ENCODE measurements at places on chromosomes 1 and 21.

- no peak for DNase-seq
These were observed 24.8 kb downstream of the CD101 start for GRCh38 chr1:117026361-117026760.

- DNase-seq: no peak
These were observed 109.2 kb upstream of the RUNX3 start for GRCh38 chr1:25039229-25039628.

DNA sequence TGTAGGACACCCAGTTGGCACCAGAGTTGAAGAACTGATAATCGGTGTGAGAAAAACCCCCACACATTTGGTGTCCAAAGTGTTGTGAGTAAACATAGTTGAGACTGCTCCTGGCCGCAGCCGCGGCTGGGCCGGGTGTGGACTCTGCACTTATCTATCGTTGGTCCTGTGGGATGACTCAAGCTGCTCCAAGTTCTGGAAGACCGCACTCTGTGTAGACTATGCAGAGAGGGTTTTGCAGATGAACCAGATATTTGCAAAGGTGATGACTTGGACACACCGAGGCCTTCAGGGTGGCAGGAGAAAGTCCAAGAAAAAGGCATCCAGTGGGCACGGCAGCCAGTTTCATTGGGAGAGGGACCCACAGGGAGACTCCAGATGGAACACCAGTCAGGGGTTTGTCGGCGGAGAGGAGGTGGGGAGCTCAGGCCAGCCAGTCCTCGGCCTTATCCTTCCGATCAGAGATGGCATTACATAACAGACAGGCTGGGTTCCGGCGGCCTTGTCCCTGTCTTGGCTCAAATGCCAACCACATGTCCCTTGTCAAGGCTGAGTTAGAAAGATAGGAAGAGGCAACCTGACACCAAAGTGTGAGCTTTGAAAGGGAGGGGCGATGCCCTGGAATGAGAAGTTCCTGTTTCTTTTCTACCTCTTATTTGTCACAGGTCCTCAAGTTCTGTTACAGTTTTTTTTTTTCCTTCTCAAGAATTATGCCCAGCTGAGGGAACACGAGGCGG is 21.1 kb downstream of the C2CD2 start:
- DNase-seq: no peak

GRCh38 chr1:41939194-41939593 is 20.5 kb upstream of the HIVEP3 start:
- DNase-seq: no peak

DNA sequence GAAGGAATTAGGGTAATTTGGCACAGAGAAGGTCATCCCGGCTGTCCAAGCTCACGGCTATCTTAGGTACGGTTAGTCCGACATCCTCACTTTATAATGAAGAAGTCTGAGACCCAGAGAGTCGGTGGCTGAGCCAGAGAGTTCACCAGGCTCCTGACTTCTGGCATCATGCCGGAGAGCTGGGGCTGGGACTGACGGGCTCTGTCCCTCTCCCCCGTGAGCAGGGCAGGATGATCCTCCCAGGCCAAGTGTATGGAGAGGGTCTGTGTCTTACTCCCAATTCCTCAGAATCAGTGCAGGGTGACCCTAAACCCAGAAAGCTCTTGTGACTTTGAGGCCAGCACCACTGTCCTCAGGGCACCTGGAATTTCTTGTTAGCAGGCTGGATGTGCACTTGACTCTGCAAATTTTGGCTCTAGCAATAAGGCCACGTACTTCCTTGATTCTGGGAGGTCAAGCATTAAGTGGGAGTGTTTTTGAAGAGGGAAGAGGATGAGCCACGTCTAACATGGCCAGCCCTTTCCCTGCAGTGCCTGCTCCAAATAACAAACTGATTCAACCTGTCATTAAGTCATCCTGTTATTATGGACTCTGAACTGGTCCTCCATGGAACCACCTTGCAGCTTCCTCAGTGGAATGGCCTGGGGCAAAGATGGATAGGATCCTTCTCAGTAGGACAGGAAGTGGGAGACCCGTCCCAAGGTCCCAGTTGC is 20.8 kb upstream of the BTG2 start:
- no peak for DNase-seq

DNA sequence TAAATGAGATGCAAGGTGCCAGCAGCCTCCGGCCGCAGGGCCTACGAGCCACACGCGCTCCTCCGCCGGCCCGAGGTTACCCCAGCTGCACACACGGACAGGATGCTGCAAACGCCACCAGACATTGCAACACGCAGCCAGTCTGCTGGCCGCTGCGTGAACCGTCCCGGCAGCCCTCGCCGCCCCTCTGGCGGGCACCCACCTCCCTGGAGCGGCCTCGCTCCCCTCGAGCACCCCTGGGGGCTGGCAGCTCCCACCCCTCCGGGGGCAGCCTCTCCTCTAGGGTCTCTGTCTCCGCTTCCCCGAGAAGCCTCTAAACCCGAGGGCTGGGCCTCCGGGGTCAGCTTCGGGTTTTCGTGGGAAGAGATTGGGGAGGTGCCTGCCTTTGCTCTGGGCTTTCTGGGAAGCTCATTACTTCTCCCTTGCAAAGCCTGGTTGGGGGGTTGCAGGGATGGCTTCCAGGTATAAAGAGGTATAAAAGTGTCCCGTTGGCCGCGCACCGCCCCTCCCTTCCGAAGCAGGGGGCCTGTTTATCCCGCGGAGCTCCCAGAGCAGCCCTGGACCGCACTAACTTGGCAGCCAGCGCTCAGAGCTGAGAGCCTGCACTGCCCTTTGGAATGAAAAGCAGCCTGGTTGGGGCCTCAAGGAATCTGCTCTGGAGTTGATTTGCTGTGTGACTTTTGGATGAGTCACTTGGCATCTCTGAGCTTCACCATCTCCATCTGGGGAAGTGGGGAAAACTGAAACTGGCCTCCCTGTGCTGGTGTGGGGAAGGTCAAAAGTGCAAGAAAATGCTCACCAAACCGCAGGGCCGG is 21.8 kb downstream of the DHRS3 start:
- DNase-seq: no peak

- DNase-seq: no peak
These were observed 3.3 kb upstream of the SNRPE start for GRCh38 chr1:203858055-203858454.

DNA sequence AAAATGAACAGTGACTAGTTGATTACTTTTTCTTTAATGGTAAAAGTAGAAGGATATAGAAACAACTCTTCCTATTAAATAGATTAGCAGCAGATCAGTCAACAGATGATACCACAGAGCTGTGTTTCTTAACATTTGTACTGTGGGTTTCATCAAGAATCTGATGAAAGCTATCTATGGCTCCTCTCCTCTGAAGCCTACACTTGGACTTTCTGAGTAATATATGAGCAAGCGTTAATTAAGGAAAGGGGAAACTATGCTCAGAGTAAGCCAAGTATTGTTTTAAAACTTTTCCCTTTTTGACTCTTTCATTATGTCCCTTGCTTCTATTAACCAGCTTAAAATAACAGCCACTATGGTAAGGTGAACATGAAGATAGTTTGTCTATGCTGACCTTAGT is 10.8 kb downstream of the ARID4B start:
- no peak for DNase-seq

DNA sequence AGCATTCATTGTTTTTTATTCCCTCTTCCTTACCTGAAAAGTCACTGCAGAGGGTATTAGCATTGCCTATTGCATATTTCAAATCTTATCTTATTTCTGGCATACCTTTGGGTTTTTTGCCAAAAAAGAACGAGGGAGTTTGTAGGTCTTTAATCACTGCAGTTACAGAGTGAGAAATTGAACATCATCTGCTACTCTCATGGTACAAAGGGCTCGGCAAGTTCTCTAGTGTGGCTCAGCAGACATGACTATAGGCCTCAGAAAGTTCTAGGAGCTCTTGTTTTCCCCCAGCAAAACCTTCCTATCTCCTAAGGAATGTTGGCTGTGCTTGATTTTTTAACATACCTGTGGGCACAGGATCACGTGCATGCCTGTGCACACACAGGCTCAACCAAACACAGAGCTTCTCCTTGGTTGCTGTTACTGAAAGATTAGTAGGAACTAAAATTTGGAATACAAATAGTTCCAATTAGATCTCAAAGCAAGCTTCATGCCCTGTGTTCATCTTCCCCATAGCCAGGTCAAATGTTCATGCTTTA is 69.7 kb downstream of the CCDC185 start:
- no peak for DNase-seq

- DNase-seq: no peak
These were observed 31.7 kb downstream of the GPATCH2 start for GRCh38 chr1:217599154-217599553.

DNA sequence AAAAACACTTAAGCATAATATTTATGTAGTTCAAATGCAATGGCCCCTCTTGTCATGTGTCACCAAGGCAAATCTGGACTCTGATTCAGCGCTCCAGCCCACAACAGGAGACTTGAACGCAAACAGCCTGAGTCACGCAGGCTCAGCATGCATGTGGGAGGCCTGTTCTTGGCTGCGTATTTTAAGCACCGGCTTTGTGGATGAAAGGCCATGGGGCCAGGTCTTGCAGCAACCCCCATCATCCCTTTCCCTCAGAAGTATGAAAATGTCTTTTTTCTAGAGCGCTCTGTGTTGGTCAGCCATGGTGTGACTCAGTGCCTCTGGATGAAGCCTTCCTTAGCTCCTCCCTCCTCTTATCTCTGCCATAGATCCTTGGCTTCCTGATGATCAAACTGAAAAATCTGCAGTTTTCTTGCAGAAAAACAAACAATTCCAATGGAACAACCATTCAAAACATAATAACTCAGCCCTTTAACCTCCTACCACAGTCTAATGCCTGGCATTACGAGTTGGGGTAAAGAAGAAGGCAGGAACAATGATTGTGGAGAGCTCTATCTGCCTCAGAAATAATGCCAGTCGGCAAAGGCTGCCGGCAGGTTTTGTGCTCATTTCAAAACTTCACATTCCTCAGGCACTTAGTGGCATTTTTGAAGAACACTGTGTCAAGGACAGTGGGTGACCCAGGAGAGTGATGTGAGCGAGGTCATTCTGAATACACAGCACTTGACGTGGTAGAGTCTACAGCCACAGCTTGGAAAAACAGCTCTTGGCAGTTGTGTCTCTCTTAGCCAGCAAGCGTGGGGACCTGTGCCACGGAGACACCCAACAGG is 167.5 kb downstream of the CLIC6 start:
- peak; percentile 37 for DNase-seq

GRCh38 chr1:147504801-147505311 is 36.4 kb upstream of the BCL9 start:
- no peak for DNase-seq

DNA sequence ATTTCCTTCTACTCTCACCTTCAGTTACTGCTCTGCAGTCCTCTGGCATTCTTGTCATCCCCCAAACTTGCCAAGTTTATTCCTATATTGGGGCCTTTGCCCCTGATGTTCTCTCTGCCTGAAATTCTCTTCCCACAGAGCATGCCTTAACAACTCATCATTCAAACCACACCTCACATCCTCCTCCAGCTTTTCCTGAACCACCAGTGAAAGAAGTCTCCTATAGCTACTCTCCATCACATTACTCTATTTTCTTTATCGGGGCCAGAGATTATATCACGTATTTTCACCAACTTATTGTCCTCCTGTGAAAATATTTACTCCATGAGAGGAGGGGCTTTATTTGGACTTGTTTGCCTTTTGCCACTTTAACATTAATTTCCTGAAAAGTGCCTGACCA is 32.1 kb downstream of the EXTL2 start:
- DNase-seq: no peak

- peak; percentile 88 for DNase-seq
These were observed 6.0 kb upstream of the PITHD1 start for GRCh38 chr1:23772049-23772853.

DNA sequence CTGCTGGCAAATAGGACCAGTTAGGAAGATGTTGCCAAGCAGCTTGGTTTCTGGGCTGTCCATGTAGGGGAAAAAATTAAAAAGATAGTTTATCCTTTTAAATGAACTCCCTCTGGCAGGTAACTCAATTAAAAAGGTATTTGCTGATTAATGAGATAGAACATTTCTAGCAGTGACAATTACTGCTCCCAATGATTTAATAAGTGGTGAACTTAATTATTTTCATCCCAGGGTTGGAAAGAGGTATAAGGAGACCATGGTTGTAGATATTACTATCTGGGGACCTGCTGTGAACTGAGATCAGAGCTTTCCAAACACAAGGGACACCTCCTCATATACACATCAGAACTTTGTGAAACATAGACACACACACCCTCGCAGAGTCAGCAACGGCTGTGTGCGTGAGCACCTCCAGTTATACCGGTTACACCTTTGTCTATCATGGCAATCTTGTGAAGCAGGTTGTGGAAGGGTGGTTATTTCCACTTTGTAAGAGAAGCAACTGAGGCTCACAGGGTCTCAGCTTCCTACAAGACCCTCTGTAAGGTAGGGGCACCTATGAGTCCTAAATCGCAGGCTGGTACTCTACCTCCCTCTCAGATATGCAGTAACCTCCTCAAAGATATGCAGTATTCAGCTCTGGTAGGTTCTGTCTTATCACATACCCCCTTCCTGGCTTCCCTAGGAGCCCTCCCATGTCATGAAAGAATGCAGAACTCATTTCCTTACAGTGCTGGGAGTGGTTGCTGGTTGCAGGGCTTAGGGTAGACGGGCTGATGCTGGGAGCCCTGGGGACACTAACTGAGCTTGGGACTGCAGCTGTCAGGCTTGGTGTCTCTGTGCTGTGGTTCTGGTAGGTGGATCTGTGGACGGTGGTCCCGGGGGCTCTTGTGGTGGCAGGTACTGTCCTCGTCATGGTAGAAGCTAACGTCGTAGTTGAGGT is 18.5 kb upstream of the MAGOH start:
- no peak for DNase-seq

DNA sequence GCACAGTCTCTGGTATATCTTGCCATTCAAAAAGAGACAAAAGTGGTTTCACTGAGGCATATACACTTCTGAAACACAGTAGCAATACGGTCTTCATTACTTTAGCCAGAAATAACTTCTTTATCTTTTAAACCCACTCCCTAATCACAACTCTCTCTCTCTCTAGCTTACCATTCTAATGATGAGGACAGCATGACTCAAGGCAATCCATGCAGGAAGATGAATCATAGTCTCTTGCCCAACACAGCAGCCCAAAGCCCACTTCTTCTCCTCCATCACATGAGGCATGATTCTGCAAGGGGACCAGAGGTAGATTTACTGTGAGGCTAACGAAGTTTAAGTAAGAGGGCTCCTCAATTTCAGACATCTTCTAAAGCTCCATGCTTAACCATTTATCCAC is 285.0 kb upstream of the NR5A2 start:
- no peak for DNase-seq

DNA sequence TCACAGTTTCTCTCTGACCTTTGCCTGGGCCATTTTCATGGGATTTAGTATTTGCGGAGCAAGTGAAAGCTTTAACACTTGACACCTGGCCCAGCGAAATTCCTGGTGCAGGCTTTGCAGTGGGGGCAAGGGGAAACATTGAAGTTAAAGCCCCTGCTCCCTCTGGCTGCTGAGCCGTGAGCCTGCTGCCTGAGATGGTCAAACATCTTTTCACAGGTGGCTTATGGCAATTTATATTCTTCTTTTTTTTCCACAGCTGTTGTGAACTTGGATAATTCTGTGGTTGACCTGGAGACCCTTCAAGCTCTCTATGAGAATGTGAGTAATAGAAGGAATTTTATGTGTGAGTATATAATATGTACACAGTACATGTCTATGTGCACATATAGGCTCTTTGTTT is 202.9 kb downstream of the FMN2 start:
- DNase-seq: no peak
